Activated T-helper 9 cell treated with anti-CD3 and anti-CD28 coated beads, Interleukin-2, amount 50 U/mL, for 16 hours (primary cell): ENCODE measurements at places on chromosomes 11 and 22.

- no peak for DNase-seq
These were observed 65.4 kb upstream of the ZC3H12C start for GRCh38 chr11:110027627-110028371.

- DNase-seq = no peak
These were observed 1.1 kb downstream of the CAVIN3 start for GRCh38 chr11:6319001-6319703.

DNA sequence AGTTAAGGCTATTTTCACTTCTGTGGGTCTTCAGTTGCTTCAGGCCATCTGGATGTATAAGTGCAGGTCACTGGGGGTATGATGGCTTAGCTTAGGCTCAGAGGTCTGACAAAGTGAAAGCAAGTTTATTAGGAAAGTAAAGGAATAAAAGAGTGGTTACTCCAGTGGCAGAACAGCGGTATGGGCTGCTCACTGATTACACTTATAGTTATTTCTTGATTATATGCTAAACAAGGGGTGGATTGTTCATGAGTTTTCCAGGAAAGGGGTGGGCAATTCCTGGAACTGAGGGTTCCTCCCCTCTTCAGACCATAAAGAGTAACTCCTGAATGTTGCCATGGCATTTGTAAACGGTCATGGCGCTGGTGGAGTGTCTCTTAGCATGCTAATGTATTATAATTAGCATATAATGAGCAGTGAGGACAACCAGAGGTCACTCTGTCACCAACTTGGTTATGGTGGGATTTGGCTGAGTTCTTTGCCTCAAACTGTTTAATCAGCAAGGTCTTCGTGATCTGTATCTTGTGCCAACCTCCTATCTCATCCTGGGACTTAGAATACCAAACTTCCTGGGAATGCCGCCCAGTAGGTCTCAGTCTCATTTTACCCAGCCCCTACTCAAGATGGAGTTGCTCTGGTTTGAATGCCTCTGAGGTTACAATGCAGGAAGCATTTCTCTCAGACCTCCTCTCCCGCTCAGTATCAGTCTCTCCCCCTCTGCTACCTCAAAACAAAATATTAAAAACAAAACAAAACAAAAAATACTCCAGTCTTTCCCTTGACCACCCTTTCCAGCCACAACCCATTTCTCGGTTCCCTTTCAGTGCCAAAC is 106.6 kb upstream of the SLC22A12 start:
- no peak for DNase-seq

GRCh38 chr11:62402226-62402959 is 16.4 kb upstream of the SCGB1A1 start:
- DNase-seq = peak; percentile 18

DNA sequence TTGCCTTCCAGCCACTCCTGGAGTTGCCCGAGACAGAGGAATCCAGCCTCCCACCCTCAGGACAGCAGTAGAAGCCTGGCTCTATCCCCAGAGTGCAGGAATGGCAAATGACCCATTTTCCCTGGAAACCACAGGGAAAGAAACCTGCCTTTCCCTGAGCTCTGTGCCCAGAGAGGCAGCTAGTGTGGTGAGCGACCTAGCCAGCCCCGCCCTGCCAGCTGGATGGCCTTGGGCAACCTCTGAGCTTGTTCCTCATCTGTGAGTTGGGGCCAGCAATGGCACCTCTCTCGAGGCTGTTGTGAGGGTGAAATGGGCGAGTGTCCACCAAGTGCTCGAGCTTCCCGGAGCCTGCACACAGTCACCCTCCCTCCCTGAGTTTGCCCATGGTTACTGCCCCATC is 3.7 kb downstream of the OMP start:
- no peak for DNase-seq

DNA sequence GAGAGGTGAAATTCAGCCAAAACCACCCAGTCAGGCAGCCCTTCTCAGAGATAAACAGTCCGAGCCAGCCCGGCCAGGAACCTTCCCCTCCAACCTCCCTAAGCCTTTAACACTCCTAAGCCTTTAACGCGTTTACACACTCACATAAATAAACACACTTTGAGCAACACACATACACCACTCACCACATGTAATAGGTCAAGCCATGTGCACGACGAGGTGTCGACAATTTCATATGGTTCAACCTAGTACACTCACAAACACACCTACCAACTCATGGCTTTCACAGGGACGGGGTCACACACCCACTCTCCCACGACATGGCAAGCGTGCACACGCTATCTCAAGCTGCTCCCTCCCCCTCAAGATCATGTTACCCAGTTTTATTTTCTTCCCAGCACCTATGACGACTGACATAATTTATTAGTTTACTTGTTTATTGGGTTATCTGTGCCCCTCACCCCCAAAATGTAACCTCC is 15.5 kb downstream of the SLC43A1 start:
- DNase-seq = no peak
